ENCODE measurements at places on chromosomes 1 and 21.
A peak's percentile ranks its signal among the peaks of the same experiment; 100 is the strongest.

- DNase-seq = peak; percentile 10
Measured at GRCh38 chr1:196144588-196144987, 463.7 kb downstream of the KCNT2 start.

DNA sequence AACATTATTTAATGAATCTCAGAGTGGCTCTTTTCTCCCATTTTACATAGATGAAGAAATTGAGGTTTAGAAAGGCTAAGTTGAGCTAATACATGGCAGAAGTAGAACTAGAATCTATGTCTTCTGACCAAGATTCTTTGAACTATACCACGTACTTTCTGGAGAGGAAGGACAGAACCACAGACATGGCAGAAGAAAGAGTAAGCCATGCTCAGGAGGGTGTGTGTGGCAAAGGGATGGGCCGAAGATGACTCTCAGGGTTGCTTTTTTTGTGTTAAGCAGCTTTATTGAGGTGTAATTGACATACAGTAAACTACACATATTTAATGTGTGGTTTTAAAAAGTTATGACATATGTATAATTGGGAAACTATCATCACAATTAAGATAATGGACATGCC, 69.5 kb downstream of the PEX14 start:
- DNase-seq = no peak

DNA sequence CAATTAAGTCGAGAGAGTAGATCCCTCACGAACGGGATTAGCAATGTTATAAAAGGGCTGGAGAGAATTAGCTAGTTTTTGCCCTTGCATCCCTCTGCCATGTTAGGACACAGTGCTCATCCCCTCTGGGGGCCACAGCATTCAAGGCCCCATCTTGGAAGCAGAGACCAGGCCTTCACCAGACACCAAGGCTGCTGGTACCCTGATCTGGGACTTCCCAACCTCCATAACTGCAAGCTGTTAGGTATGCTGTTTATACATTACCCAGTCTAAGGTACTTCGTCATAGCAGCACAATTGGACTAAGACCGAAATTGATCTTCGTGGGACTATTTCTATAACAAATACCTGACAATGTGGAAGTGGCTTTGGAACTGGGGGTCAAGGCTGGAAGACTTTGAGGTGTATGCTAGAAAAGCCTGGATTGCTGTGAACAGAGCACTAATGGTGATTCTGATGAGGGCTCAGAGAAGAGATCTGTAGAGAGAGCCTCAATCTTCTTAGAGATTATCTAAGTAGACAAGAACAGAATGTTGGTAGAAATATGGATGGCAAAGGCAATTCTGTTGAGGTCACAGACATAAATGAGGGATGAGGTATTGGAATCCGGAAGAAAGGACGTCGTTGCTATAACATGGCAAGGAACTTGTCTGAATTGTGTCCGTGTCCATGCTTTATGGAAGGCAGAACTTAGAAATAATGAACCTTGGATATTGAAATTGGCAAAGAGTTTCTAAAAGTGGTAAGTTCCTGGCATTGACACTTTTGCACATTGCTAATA, 83.8 kb upstream of the KIF26B start:
- no peak for DNase-seq

- DNase-seq = no peak
Measured at GRCh38 chr1:244092964-244093638, 42.0 kb downstream of the ZBTB18 start.

DNA sequence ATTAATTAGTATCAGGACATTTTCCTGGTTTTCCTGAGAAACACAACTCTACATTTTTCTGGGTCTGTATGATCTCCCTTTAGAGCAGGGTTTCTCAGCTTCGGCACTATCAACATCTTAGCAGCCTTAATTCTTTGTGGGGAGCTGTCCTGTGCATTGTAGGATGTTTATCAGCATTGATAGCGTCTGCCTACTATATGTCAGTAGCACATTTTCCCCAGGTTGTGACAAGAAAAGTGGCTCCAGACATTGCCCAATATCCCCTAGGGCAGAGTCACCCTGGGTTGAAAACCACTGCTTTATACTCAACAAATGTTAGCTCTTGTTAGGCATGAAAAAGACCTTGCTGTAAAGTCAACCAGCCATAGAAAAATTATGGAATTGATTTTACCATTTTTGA, 195.1 kb upstream of the FMN2 start:
- no peak for DNase-seq

DNA sequence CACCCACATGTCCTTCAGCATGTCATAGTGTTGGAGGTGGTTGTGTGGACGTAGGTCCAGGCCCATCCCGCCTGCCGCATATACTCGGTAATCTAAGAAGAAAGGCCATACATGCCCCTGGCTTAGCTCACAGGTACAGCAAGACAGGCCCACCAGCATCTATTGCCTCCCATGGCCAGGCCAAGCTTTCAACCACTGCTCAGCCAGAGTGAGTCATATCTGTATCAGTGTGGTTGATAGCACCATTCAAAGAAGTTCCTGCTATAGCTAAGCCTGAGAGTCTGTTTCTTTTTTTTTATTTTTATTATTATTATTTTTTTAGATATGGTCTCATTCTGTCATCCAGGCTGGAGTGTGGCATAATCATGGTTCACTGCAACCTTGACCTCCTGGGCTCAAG, 17.0 kb downstream of the KLHDC8A start:
- no peak for DNase-seq

GRCh38 chr21:43191521-43191920, 22.7 kb downstream of the CRYAA start:
- no peak for DNase-seq

GRCh38 chr1:61506236-61506635, 218.7 kb downstream of the TM2D1 start:
- no peak for DNase-seq

DNA sequence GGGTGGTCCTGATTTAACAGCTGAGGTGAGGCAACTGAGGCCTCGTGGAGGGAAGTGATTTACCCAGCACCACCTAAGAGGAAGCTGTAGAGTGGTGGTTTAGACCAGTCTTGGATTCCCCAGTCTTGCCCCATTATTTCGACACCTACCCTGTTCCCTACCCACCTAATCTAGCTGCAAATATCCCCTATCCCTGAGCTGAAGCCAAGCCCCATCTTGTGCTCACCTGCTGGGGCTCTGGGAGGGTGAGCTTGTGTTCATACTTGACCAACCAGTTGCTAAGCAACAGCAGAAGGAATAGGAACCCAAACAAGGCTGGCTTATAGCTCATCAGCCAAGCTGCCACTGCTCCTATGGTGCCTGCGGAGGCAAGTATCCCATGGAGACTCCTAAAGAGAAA, 2.0 kb downstream of the TEX46 start:
- peak; percentile 23 for DNase-seq

GRCh38 chr1:54490361-54491248, 57.4 kb upstream of the ACOT11 start:
- DNase-seq = no peak

- DNase-seq = no peak
Measured at GRCh38 chr1:246921481-246921880, 10.3 kb downstream of the AHCTF1 start.

DNA sequence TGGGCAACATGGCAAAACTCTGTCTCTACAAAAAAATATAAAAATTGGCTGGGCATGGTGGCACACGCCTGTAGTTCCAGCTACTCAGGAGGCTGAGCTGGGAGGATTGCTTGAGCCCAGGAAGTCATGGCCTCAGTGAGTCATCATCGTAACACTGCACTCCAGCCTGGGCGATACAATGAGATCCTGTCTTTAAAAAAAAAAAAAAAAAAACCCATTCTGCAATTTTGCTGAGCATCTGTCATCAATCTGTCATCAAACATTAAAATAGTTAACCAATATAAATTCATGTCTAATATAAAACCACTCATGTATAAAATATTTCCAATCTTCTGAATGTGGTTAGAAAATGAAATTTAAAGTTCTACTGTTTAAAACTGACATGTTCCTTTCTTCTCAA, 56.9 kb downstream of the LPAR3 start:
- DNase-seq = no peak

GRCh38 chr1:109784551-109785252, 21.0 kb upstream of the EPS8L3 start:
- no peak for DNase-seq

- DNase-seq = no peak
Measured at GRCh38 chr1:245361065-245361464, 206.3 kb downstream of the KIF26B start.

DNA sequence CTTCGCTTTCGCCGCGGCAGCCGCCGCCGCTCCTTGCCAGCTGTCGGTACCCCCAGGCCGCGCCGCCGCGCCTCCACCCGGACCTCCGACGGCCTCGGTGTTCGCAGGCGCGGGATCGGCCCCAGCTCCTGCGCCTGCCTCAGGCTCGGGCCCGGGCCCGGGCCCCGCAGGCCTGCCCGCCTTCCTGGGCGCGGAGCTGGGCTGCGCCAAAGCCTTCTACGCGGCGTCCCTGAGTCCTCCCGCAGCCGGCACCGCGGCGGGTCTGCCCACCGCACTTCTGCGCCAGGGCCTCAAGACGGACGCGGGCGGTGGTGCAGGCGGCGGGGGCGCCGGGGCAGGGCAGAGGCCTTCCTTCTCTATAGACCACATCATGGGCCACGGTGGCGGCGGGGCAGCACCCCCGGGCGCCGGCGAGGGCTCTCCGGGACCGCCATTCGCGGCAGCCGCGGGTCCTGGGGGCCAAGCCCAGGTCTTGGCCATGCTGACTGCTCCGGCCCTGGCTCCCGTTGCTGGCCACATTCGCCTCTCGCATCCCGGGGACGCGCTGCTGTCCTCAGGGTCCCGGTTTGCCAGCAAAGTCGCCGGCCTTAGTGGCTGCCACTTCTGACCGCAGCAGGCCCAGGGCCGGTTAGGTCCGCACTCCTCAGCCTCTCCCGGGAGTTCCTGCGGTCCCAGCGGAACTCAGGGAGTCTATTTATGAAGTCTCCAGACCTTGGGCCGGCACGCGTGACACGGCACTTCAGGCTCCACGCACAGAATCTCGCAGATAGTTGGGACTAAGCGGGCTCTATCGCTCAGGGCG, 1.4 kb downstream of the FOXD2 start:
- no peak for DNase-seq

GRCh38 chr1:1185101-1185765, 11.6 kb downstream of the TTLL10 start:
- DNase-seq = no peak

DNA sequence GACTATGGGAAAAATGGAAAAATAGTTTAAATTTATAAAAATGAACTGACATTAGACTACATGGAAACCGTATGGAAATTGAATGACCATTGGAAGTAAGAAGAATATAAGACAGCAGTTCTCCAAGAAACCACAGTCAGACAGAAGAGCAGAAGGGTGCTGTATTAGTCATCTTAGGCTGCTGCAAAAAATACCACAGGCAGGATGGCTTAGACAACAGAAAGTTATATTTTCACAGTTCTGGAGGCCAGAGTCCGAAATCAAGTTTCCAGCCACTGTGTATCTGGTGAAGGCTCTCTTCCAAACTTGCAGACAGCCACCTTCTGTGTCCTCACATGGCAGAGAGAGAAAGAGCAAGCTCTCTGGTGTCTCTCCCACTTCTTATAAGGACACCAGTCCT, 175.2 kb downstream of the DSCAM start:
- no peak for DNase-seq

DNA sequence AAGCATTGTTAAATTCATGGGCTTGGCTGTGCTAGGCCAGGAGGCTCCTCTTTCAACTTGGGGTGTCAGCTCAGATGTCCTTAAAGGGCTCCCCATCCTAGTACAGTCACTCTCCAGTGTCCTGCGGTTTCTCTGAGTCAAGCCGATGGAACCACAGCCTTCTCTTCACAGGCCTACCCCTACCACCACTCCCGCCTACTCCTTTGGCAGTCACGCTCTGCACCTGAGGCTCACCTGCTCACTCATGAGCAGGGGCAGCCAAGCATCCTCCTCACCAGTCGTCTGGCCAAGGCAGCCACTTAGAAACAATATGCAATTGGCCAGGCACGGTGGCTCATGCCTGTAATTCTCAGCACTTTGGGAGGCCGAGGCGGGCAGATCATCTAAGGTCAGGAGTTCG, 3.6 kb downstream of the ACOT7 start:
- no peak for DNase-seq

GRCh38 chr21:18252680-18253079, 8.0 kb downstream of the CHODL start:
- DNase-seq = no peak

- DNase-seq = no peak
Measured at GRCh38 chr1:246131095-246131494, 376.0 kb downstream of the SMYD3 start.

GRCh38 chr1:197862671-197863070, 39.8 kb upstream of the C1orf53 start:
- no peak for DNase-seq

- no peak for DNase-seq
Measured at GRCh38 chr1:170415710-170416372, 116.1 kb upstream of the GORAB start.

GRCh38 chr1:245469734-245470133, 314.9 kb downstream of the KIF26B start:
- DNase-seq = no peak

DNA sequence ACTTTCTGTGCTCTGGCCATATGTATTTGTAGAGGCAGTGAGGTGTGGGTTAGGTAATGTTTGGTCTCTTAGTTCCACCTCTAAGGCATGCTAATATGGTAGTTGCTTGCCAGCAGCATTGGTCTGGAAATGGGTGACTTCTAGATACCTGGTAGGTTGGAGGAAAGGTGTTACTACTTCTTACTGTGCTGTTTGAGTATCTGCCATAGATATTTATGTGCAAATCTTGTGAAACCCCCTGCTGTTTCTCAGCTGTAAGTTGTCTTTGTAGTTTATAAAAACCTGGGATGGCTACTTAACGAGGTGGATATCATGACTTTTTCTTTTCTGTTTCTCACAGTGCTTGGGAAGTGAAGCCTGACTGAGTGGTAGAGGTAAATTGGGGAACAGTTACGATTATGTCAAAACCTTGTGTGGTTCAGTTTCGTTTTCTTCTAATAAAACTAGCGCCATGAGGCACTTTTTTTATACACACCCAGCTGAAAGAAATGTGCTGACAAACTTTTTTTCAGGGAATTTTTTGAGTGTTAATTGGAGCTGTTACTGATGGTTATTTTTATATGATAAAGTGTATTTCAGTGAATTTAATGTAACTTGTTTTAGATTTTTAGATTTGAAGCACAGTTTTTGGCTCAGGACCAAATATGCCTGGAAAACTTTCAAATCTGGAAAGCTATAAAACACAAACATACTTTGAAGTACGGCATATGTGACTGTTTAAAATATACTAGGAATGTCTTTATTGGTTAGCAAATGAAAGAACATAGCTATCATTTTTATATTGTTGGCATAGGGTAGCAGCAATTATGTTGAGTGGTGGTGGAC, 42.1 kb downstream of the CAMSAP2 start:
- DNase-seq = no peak

GRCh38 chr21:16587141-16587581, 857.4 kb downstream of the USP25 start:
- DNase-seq = no peak

GRCh38 chr1:37605806-37606474, 10.2 kb upstream of the GNL2 start:
- DNase-seq = no peak
